Stimulated activated CD4-positive, alpha-beta T cell treated with anti-CD3 and anti-CD28 coated beads, TNF-alpha, amount 100 ng/mL, for 1 hour (primary cell): ENCODE measurements at places on chromosomes 6 and 20.

DNA sequence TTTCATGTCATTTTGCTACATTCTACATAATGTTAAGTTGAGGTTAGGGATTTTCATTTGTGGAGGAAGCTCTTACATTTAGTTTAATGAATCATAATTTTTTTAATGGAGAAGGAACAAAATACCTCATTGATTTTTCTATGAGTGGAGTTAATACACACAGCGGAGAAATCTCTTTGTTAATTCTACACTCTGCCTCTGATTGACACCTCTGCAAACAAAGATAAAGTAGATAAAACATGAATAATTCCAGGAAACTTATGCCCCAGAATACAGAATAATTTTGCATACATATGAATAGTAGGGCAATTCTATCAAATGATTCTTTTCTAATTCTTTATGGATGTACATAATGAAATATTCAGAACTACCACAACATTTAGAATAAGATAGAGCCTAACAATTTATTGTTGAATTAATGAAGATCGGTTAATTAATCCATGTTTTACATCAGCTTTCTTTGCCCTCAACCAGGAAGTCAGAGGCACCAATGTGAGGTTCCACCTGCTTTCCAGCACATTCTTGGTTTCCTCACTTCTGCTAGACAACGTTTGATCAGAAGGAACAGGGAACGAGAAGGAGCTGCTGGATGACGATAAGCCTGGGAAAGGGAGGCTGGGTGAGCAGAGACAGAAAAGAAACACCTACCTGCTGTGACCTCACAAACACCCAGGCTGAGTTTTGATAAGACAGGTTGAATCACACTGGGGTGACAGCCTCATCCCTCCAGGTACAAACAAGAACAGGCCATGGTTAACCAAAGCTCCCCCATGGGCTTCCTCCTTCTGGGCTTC is 4.3 kb downstream of the OR2H1 start:
- DNase-seq: no peak

DNA sequence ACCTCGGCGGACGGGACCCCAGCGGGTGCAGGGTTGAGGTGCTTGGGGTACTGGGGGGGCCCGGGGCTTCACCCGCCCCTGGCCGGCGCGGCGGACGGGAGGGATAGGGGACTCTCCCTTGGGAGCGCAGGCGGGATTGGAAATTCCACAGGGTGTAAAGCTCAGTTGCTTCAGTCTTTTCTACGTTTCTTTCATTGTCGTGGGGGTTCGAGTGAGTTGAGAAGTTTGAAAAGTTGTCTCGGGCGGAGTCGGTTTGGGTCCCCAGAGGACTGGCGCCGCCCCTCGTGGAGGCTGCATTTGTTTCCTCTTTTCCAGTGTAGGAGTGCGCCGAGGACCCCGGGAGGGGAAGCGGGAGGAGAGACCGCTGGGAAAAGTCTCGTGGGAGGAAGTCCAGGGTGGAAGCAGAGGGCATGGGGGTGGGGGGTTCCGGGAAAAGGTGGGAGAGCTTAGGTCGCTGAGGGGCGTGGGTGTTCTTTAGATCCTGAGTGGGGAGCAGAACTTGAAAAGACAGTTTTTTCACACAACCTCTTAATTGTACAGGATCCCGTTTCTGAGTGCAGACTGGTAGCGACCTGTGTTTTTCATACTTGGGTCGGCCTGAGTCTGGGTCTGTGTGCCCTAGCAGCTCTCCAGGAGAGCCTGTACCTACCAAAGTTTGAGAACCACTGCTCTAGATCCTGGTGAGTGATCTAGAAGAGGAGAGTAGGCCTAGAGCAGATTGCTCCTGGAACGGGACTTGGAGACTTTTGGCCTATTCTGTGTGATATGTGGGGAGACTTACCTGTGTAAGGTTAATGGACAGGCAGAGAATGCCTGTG is 495 bp downstream of the FAM83B start:
- no peak for DNase-seq

DNA sequence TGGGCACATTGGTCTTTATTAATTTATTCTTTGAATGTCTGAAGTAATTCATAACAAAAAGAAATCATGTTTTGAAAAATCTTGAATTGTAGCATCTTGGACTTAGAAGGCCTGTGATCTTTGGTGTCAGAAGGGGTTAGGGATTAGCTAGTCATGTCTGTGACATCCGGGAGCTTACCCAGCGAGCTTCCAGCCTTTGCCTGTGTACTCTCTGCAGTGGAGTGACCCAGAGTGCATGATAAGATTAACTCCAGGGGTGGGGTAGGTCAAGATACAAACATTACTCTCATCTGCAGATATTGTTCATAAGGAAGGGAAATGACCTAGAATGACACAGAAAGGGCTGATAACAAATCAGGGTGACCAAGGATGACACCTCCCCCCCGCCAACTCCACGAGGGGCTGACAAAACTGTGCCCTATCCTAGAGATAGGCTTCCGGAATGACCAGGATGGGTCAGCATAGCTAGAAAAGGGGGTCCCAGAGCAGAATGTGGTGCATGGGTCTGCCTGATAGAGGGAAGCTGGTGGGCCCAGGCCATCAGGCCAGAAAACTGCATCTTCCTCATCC is 56.6 kb upstream of the BLCAP start:
- no peak for DNase-seq

DNA sequence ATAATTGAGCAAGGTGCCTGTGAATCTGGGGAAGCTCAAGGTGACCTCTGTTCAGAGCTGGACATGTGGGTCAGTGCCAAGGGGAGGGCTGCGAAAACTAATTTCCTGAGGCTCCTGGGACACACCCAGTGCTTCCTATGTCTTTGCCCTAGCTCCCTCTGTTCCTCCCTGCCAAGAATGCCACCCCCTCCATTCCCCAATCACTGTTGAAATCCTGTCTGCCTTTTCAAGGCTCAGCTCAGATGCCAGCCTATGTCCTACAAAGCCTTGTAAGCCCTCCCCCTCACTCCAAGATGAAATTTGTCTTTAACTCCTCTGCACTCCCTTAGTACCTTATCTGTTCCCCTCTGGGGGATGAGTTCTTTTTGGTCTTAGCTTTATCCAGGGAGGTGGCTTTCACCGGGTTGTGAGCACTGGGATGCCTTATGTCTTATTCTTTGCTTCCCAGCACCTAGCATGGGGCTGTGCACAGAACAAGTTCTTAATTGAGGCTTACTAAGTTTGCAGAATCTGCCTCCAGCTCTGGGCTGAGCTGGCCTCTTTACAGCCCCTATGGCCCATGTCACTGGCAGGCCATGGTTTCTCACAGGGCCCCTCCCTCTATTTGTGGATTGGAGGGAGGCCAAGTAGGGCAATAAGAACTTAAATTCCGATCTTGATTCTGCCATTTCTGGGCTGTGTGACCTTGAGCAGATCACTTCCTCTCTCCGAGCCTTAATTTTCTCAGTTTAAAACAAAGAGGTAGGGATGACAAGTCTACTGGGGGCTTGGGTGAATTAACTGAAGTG is 51.5 kb upstream of the EPB41L1 start:
- DNase-seq: no peak

DNA sequence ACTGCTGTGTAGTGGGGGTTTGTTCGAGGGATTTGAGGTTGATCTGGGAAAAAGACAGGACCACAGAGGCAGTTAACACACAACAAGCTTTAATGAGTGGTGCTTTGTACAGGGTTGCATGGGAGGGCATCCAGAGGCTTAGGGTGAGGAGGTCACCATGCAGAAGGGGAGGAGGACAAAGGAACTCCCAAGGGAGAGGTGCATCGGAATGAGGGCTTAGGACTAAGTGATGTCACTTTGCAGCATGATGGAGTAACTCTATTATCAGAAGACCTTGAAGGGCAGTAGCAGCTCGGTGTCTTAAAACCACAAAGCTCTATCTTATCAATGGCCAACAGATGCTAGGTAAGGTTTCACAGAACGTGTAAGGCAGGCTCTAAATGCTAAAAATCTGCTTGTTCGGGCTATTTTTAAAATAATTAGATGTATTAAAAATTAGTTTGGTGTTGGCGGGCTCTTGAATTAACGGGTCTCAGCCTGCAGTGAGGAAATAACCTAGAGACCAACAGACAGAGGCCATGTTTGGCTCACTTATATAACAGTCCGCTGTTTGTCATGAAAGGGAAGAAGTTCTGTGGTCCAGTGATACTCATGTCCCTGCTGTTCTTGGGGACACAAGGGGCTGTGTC is 37.9 kb downstream of the MAN1A1 start:
- DNase-seq: no peak

DNA sequence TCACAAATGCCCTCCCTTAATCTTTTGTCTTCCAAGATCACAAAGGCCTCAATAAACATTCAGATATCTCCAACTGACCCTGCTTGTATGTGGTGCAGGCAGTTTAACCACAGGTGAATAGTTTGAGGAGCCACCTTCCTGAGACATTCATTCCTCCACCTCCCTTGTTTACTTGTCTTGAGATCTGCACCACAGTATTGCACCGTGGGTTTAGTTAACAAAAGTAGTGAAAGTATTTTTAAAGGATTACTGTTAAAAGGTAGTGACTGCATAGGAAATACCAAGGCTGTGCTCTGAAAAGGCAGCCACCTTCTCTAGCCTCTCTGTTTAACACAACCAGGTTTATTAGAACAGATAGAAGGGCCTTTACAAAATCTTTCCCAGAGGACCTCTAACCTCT is 46.5 kb downstream of the SESN1 start:
- DNase-seq: no peak

GRCh38 chr6:168699631-168700295 is 258.8 kb downstream of the SMOC2 start:
- DNase-seq: no peak

- no peak for DNase-seq
These were observed 37.7 kb downstream of the C6orf132 start for GRCh38 chr6:42104804-42105125.

- DNase-seq: no peak
These were observed 20.3 kb upstream of the SLA2 start for GRCh38 chr20:36666181-36666740.

DNA sequence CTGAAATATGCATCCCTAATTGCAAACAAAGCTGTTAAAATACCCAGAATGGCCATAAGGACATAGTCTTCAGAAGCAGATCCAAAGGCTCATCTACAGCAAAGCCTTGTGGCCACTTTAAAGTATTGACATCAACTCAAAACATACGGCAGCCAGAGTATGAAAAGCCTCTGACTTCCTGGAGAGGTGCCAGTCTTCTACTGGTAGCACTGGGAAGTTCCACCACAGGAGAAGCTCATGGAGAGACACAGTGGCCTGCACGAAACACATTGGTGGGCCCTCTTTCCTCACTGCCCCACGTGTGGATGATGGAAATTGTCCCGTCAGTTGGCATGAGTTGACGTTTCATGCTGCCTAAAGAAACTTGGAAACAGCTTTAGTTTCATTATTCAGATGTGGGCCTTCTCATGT is 202.6 kb upstream of the HEY2 start:
- no peak for DNase-seq

- no peak for DNase-seq
These were observed 209.9 kb downstream of the TMEM242 start for GRCh38 chr6:157113389-157113788.

DNA sequence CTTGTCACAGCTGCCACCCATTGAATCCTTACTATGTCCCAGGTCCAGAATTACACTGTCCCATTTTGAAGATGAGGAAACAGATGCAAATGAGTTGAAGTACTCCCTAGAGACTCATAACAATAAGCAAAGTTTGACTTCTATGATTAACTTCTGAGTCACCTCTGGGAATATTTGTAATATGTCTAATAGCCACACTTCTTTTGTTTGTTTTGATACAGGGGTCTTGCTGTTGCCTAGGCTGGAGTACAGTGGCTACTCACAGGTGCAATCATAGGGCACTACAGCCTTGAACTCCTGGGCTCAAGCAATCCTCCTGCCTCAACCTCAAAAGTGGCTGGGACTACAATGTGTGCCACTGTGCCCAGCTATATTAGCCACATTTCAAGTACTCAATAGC is 11.4 kb upstream of the SOX12 start:
- no peak for DNase-seq

DNA sequence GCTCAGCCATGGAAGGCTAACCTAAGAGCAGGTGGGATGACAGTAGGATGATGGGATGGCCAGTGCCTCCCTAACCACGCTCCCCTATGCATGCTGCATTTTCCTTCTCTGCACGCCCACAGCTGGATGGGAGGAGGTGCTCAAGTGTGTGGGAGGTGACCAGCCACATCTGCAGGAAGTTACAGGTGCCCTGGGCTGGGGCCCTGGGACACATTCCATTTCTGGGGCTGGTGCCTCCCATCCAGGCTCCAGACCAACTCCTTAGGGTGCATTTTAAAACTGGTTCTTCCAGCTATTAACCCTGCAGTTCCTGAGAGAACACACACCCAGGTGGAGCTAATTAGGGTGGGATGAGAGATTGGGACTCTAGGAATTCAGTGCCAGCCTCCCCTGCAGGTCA is 135.3 kb upstream of the ARMC2 start:
- no peak for DNase-seq

GRCh38 chr6:151349651-151350270 is 41.6 kb downstream of the ZBTB2 start:
- no peak for DNase-seq

DNA sequence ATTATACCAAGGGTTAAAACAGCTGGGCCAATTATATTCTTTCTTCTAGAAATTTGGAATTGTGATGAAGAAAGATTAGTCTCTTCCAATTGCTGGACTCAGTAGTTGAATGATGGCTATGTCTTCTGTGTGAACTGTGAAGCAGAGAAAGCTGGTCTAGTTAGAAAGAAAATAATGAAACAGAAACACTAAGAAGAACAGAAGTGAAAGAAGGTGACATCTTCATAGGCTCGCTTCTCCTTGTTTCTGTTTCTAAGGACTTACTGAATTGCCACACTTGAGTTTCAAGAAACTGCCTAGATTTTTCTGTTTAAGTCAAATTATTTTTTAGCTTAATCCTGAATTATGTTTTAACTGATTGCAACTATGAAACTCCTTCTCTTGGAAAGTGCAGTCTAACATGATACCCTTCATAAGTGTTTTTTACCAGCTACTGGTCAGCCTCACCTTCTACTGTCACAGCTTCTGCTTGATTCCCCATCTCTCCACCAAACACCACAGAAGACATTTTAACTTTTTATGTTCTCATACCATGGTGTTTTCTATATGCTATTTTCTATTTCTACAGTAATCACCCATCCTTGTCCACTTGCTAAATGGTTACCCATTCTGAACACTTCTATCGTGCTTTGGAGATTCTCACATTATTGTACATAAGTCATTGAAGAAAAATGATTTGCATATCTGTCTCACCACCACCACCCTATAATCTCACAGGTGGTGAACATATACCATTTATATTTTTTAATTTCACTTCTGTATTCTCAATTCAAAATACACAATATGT is 268.8 kb downstream of the GRIK2 start:
- no peak for DNase-seq

DNA sequence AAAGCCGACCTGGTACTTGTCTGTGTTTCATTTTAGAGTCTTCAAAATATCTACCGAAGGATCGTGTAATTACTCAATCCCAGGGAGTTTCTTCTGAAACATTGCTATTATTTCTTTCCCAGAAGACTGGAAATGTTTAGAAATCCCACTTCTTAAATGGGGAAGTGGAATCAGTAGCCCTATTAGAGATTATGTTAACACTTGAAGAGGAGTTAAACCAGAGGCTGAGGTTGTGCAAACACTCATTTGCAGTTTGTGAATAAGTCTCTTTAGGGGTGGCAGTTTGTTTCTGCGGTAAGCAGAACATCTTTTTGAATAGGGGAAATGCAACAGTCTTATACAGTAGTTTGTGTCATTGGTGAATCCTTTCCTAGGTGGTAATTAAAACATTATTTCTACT is 21.3 kb downstream of the DSP start:
- DNase-seq: no peak
